Activated T-helper 17 cell treated with anti-CD3 and anti-CD28 coated beads, Interleukin-2, amount 50 U/mL, for 72 hours (primary cell): ENCODE measurements at places on chromosomes 12 and 14. TPM values are rescaled to one million over a fixed set of nuclear protein-coding genes. Genes with fewer than 3 reads are reported as not detected.
A peak's percentile ranks its signal among the peaks of the same experiment; 100 is the strongest.

SLC7A7 gene
- 0.71 TPM for total RNA-seq

VAMP1 gene
- total RNA-seq: 81.8 TPM

COCH gene
- total RNA-seq: 0.58 TPM

CRIP1 gene
- 358 TPM for total RNA-seq

KRT72 gene
- total RNA-seq: not detected

TAS2R7 gene
- total RNA-seq: not detected

DNA sequence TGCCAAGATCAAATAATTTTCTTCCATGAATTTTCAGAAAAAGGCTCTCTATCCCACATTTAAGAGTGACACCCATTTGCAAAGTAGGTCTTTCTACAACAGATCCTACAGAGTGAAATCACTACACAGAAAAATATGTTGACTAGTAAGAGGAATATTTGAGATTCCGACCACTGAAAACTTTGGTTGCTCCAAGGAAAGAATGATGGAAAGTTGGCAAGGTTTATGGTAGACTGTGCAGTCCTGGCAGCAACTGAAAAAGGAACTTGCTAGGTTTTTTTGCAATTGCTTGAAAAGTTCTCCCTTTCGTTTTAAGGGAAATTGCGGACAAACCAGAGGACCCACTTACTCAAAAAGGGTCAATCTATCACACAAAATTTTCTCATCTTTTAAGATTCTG lies 83.1 kb upstream of the TSPAN8 start:
- no peak for ATAC-seq

DNA sequence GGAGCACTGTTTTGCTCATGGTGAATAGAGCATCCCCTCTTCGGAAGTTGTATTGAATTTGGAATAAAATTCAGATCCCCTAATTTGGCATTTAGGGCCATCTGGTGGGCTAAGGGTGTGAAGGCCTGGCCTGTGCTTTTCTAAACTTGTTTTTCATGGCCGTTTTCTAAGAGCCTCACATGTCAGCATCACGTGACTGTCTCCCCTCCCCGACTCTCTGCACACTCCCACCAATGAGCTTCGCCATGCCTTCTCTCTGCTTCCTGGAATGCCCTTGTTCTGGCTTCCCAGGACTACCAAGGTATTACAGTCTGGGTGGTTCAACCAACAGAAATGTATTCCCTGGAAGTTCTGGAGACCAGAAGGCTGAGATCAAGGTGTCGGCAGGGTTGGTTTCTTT lies 85.3 kb downstream of the PRIMA1 start:
- no peak for ATAC-seq

DNA sequence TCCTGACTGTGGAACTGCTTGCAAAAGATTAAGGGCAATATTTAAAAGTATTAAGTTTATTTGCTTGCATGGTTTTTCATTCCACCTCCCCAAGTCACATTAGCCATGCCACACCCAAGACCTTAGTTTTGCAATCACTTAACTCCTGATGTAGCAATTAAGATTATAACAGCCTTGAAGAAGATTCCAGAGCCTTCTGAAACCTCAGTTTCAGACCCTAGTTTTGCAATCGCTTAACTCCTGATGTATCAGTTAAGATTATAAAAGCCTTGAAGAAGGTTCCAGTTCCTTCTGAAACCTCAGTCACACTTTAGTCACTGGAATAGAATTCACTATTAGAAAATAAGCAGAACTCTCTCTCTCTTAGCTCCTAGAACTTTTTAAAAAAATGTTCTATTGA lies 42.7 kb upstream of the DCN start:
- ATAC-seq: no peak

DNA sequence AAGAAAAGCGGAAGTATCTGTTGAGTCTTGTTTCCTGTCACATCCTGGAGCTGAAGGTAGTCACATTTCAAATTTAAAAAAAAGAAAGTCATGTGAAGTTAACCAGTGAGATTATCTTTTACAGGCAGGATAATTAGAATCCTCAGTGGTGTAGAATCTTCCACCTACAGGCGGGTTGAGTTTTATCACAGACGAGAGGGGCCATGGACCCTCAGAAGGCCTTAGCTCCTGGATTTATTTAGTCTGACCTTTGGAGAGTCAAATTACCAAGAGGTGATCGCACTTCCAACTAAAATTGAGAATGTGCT lies 13.0 kb upstream of the GNG2 start:
- ATAC-seq: no peak

DNA sequence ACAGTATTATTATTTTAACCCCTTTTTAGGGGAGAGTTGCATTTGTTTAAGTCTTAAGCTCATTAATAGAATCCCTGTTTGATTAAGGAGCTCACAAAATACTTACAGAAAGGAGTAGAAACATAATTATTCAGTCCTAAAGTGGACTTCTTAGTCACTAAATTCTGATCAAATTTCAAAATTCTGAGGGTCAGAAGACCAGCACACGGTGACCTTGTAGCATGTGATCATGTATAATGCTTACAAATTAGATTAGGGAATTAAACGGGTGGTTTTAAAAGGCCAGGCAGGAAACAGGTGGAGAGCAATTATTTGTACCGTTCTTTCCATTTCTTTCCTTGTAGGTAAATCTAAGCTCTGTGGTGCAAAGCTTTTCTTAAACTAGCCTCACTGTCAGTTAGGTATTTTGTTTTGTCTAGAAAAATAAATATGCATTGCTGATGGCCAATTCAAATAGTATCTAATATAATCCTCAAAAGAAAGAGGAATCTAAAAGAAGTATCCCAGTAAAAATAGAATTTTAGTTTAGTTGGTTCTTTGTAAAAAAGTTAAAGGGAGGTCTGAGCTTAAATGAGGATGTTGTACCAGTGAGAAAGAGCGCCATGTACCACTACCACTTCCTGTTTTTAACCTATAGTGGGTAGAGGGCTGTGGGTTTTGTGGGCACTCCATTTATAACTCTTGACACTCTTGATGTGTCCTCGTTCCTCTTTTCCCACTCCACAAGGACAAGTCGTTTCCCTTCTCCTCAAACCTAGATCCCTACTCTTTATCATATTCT lies 51.1 kb downstream of the SLC38A1 start:
- ATAC-seq: peak; percentile 33

DNA sequence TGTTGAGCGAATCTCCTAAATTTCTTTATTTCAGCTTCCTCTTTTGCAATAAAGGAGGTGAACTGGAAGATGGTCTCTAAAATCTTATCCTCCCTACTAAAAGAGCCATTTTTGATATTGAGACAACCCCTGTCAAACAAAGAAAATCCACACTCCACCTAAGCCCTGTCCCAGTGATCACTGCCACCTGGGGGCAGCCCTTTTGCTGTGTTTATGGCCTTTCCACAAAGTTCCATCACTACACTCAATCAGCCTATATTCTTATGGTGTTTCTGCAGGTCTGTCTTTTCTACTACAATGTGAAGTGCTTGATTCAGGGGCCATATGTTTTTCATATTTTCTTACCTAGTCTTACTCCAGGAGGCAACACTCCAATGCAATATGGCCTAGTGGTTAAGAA lies 163.7 kb downstream of the BMP4 start:
- ATAC-seq: no peak

DNA sequence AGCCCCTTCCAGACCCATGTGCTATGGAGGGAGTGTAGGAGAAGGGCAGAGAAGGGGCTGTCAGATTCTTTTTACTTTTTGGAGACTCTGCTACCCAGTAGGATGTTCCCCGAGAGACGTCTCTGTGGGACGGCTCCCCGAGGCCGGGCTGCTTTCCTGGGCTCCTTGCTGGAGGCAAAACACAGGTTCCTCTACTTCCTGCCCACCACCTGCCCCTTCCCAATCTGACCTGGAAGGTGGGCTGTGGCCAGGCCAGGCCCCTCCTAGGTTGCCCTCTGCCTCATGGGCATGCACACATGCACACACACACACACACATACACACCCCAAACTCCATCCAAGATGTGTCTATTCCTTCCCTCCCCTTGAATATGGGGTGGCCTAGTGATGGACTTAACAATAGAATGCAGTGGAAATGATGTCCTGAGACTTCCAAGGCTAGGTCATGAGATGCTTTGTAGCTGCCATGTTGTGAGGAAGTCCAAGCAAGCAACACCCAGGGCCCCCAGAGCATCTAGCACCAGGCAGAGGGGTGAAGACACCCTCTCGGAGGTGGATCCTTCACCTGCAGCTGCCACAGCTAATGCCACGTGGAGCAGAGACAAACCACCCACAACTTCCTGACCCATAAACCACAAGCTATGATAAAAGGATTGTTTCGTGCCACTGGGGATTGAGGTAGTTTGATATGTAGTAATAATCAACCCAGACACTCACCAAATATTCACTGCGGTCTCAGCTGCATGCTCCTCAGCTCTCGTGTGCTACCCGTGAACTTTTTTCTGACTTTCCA lies 1.6 kb upstream of the ASB2 start:
- ATAC-seq: peak; percentile 81

- ATAC-seq: peak; percentile 70
Observed at GRCh38 chr12:76084863-76085519, 506 bp upstream of the NAP1L1 start.

- ATAC-seq: no peak
Observed at GRCh38 chr12:77072833-77073495, 7.6 kb upstream of the E2F7 start.
